RWPE2 (cell line): ENCODE measurements at places on chromosomes 2 and 18.
A peak's percentile ranks its signal among the peaks of the same experiment; 100 is the strongest.

DNA sequence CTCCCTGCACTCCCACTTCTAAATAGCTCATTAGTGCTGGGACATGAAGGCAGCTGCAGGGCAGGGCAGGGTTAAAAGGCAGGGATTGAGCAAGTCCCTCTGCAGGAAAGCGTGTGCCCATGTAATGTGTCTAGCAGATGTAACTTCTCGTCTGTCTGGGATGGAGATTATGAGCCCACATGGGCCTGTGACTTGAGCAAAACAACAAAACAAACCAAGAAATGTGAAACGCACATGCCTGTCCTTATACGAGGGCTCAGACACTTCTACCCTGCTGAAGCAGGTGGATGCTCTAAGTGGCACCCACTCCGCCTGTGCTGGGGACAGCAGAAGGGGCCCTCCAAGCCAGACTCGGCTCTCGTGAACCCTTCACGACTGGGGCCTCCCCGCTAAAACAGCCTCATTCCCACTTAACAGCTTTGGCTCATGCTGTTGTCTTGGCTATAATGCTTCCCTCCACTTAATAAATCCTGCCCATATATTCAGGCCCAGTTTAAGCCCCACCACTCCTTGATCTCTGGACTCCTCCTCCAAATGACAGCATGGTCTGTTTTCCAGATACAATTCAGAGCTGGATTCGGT is 40.9 kb downstream of the TMEM247 start:
- no peak for DNase-seq

GRCh38 chr2:62457556-62457955 is 48.4 kb downstream of the TMEM17 start:
- DNase-seq, result no peak

DNA sequence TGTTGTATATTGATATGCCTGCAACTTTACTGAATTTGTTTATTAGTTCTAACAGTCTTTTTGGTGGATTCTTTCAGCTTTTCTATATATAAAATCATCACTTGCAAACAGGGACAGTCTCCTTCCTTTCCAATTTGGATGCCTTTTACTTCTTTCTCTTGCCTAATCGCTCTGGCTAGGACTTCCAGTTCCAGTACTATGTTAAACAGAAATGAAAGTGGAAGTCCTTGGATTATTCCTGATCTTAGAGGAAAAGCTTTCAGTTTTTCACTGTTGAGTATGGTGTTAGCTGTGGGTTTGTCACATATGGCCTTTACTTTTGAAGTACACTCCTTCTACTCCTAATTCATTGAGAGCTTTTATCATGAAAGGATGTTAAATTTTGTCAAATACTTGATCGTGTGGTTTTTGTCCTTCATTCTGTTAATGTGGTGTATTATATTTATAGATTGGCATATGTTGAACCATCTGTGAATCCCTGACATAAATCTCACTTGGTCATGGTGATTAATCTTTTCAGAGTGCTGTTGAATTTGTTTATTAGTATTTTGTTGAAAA is 52.9 kb downstream of the REL start:
- no peak for DNase-seq

DNA sequence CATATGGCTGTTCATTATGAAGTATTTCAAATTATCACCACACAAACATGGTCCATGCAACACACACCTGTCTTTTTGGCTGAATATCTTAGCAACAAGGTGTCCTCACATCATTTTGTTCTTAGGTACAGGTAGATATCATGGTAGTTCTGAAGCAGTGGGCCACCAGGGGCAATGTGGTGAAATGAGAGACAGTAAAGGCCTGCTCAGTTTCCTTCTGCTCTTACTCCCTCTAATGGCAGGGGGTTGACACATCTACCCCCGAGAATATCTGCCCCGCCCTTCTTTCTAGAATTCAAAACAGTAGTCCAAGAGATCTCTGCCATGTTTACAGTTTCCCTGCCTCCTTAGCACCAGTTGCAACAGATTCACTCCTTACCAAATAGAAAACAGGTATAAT is 147.0 kb upstream of the KLHL14 start:
- DNase-seq, result no peak

DNA sequence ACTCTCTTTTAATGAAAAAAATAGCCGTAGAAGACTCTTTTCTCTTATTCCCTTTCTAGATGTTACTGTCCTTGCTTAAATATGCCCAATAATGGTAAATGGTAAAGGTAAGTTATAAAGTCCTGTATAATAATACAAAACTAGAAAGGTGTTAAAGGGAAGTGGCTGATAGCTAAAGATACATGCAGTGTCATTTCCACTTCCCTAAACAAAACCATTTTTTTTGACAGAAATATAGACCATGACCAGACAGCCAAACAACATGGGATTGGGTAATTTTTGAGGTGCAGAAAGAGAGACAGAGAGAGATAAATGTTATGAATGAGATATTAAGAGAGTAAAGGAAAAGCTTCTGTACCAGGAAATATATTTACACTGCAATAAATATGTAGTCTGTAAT is 731.7 kb upstream of the REG3G start:
- DNase-seq, result no peak

DNA sequence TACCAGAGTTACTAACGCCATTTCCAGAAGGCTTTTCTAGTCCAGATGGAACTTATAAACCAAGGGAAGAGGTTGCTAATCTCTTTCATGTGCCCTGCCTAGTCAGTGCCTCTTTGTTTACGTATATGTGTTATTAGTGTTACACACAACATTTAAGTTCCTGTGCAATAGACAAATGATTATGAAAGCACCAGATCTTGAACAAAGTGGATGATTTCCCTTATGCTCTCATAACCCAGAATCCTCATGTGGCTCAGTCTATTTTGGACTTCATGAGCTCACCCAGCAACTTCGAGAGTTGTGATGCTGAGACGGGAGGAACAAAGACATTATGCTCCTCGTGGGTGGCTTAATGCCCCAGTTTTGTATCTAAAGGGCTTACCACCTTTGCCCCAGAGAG is 214.4 kb upstream of the SP5 start:
- DNase-seq, result no peak

DNA sequence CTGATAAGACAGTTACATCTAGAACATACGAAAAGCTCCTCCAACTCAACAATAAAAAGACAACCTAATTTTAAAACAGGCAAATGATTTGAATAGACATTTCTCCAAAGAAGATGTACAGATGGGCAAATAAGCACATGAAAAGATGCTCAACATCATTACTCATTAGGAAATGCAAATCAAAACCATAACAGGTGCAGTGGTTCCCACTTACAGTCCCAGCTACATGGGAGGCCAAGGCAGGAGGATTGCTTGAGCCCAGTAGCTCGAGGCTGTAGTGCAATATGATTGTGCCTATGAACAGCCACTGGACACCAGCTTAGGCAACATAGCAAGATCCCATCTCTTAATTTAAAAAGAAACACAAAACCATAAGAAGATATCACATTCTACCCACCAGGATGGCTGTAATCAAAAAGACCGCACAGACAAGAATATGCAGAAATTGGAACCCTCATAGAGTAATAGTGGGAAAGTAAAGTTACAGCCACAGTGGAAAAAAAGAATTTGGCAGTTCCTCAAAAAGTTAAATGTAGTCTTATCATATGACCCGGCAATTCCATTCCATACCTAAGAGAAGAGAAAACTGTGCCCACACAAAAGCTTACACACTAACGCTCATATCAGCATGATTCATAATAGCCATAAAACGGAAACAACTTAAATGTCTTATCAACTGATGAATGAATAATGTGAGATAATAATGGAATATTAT is 30.5 kb upstream of the ARMC9 start:
- no peak for DNase-seq

DNA sequence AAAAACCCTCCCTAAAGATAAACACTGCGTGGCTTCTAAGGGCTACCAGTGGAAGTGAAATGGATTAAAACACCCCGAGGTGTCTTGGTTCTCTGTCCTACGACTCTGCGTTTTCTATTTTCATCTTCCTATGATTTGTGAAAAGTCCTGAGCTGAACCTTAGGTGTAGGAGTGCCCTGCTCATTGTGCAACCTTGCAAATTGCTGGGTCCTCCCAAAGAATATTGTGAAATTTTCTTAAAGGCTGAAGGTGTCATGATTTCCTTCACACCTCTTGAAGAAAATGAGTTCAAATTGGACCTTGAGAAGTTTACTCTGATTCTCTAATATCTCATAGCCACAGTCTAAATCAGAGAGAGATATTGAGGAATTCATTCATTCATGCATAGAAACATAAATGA is 1.8 kb upstream of the SLC19A3 start:
- no peak for DNase-seq

DNA sequence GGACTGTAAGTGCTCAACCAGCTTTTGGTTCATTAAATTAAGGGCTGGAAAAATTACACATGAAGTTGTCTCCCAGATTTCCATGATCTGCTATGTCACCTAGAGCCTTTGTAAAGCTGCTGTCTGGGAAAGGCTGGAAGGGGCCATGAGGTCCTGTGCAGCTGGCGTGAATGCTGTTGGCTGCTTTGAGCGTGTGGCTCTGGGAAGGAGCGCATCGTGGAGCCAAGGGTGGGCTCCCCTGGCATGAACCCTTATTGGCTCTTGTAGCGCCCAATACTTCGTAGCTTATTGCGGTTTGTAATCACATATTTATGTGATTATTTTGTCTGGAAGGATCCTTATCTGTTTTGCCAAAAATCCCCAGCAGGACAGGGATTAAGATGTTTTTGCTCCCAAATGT is 70.5 kb upstream of the LMAN1 start:
- no peak for DNase-seq

- DNase-seq, result no peak
Observed at GRCh38 chr2:149421791-149422190, 91.4 kb downstream of the LYPD6 start.

DNA sequence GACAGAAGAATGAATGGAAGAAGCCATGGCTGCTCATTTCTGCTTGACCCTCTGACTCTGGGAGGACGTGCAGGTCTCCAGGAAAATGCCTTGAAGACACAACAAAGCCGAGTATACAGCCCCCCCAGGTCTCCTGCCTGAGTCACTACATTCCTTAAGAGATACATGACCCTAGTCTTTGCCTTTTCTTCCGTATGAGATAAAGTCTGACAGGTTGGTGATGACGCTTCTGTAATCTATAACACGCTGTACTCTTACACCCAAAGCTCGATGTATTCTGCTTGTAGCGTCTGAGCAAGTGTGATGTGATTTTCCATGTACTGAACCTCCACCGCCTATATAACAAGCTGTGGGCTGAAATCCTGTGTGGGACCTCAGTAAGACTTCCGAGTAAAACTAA is 77.3 kb downstream of the KCTD1 start:
- no peak for DNase-seq

- DNase-seq, result peak; percentile 88
Observed at GRCh38 chr2:8583400-8584173, 98.3 kb upstream of the ID2 start.
